ENCODE measurements at places on chromosomes 3 and 15.
A peak's percentile ranks its signal among the peaks of the same experiment; 100 is the strongest.

GRCh38 chr3:127389913-127390312, 102.1 kb upstream of the PRR20G start:
- DNase-seq, result no peak

GRCh38 chr15:65663521-65663920, 41.8 kb downstream of the SLC24A1 start:
- DNase-seq, result no peak

DNA sequence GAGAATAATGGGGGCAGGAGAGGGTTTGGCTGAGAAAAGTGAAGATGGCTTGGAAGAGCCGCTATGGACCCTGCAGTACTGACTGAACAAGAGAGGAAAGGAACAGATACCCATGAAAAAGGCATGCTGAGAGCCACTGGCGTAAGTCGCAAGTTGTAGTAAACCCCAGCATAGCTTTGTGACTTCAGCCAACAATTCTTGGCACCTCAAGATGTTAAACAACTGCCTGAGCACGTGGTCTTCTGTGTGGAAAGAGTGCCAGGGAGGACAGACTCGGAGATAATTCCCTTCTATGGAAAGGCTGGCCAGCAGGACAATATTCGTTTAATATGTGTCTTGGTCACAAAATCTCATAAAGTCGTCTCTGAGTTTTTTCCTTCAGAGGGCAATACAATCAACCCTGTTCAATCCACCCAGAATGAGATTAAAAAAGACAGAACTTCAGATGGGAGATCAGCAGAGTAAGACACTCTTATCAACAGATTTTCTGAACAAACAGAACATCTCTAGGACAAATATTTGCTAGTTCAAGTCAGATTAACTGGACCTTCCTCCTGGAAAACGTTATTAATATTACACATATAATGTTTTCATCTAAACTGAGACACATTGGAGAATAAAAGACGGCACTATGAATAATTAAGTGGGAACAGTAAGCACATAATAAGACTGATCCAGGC, 49.2 kb downstream of the NEK10 start:
- DNase-seq, result no peak

DNA sequence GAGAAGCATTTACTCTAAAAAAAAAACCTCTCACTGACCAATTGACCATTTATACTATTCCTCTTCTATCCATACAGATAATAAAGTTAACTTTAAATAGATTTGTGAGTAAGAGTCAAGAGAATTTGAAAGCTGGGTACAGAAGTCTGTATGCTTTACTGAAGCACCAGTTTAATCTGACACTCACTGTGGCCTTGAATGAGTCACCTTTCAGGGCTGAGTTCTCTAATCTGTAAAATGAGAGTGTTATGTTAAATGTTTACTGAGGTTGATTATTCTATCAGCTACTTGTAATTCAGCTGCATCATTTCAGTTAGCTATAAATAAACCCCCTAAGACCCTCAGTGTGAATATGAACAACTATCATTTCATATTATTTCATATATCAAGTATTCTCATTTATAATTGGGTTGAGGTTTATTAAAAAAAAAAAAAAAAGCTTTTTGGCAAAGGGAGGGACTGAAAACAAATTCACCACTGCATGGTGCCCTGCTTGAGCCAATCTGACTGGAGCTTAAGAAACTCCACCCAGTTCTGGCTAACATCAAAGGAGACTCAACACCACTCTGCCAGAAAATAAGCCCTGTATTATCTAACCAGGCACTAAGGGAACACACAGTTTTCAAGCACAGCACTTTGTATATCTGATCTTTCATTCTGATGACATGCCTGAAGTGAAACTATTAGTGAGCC, 2.8 kb downstream of the MAP4 start:
- DNase-seq, result peak; percentile 26

- no peak for DNase-seq
These were observed 119.3 kb upstream of the SLC7A14 start for GRCh38 chr3:170705131-170705530.

- DNase-seq, result peak; percentile 45
These were observed 334.8 kb downstream of the ERC2 start for GRCh38 chr3:56133423-56133822.

DNA sequence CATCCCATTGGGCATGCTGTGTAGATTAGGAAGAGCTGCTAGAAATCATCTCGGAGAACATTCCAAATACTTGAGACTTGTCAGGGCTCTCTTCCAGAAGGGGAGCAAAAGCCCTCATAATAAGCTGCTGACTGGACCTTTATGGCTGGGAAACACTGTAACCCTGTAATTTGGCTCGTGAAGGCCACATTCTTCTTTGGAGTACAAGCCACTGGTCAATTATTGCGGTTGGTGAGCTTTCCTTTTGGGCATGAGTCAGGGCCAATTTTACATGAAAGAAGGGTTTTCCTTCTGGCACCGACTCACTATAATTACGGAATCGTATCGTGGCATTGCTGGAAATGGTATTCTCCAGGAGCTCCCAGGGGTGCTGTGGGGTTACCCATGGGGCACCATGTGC, 434.5 kb upstream of the RGMA start:
- DNase-seq, result peak; percentile 25

GRCh38 chr3:127172211-127172610, 20.7 kb upstream of the PRR23E start:
- no peak for DNase-seq

GRCh38 chr3:188177721-188178120, 23.8 kb downstream of the LPP start:
- no peak for DNase-seq

DNA sequence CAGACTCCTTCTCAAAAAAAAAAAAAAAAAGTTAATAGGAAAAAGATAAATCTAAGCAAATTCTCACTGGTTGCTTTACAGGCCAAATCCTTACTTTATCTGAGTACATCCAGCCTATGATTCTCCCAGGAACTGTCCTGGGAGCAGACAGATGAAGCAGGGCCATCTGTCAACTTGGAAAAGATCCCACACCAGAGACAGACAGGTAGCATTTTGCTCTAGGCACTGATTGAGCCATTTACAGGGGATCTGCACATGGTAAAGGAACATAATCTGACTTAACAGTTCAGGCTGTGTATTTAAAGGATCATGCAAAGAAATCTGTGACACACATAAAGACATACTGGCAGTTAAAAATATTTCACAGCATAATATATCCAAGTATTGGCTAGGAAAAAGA, 1006.5 kb downstream of the TBL1XR1 start:
- DNase-seq, result no peak

- DNase-seq, result no peak
These were observed 50.3 kb upstream of the SEC13 start for GRCh38 chr3:10371167-10371566.

DNA sequence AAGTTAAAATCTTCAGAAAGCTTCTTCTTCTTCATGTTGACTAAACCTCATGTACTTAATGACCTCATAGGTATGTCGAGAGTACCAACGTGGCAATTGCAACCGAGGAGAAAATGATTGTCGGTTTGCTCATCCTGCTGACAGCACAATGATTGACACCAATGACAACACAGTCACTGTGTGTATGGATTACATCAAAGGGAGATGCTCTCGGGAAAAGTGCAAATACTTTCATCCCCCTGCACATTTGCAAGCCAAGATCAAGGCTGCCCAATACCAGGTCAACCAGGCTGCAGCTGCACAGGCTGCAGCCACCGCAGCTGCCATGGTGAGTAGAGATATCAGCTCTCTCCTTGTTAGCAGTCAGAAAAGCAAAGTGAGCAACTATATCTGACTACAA, 176.5 kb downstream of the MBNL1 start:
- DNase-seq, result no peak

GRCh38 chr3:172204716-172205115, 165.3 kb downstream of the FNDC3B start:
- DNase-seq, result no peak

GRCh38 chr3:78736863-78737262, 1030.9 kb downstream of the ROBO1 start:
- DNase-seq, result no peak

GRCh38 chr3:107855710-107856109, 235.1 kb downstream of the CD47 start:
- no peak for DNase-seq

DNA sequence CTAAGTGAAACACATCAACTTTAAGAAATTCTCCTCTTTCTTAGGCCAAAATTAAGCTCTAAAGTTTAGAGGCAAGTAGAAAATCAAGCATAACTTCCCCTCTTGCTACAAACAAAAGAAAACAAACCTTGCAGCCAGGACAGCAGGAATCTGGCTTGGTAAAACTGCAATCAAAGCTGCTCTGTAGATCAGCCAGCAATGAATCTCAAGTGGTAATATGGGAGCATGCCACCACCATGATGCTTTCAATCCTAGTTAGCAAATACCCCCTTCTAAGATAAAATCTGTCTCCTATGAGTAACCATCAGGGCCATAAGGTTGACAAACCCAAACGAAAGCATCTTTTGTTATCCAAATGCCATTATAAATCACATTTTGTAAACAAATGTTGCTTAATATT, 208.3 kb upstream of the PLSCR5 start:
- no peak for DNase-seq

DNA sequence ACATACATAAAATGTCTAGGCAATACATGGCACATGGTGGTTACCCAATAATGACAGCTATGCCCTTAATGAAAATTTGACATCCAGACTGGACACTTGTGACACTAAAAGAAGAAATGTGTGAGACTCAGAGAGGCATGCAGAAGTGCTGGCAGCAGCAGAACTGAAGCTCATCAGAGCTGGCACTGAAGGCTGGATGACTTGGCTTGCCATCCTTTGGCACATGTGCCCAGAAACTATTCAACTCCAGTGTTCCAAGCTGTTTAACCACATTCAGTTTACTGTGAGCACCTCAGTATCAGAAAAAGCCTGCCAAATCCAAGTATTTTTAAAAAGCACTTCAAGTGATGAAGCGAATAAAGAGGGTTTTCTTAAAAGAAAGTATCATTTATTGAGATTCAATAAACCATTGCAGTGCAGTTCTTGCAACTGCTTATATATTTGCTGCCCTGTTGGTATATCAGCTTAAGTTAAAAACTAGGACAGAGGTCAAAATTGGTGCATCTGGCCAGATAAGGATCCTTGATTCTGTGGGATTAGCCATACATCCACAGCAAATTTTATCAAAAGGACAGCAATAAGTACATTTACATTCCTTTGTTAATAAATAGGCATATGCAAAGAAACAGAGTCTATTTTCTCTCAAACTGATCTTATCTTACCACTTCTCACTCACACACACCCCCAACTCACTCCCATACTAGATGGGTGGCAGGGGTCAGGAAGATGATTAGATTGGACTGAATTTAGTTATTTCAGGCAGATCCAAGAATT, 15.8 kb downstream of the IGSF11 start:
- no peak for DNase-seq

- no peak for DNase-seq
These were observed 953.4 kb downstream of the AGBL1 start for GRCh38 chr15:87033056-87033455.

DNA sequence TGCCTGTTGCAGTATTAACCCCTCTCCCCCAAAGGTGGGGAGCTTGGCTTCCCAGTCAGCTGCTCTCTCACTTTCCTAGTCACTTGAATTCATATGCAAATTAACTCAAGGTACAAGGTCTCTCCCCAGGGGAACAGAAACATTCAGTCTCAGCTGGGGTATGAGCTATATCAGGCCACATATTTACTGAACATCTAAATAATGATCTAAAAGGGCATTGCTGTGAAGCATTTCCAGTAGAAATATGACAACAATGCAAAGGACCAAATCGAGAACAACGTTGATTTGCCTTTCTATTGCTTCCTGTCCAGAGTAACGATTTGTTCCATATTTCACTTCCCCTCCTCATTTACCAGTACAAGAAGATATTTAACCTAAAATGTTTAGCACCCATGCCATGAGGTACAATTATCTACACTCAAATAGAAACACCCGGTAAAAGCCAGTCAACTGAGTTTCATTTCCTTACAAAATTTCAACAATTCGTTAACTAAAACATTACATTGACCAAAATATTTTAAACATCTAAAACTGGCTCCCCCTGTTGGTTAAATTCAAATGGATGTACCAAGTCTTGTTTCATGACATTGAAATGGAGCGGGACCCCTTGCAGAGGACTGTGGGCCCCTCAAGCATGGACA, 36.5 kb upstream of the KLHL6 start:
- DNase-seq, result no peak

- no peak for DNase-seq
These were observed 20.5 kb downstream of the ZNF609 start for GRCh38 chr15:64480891-64481290.

DNA sequence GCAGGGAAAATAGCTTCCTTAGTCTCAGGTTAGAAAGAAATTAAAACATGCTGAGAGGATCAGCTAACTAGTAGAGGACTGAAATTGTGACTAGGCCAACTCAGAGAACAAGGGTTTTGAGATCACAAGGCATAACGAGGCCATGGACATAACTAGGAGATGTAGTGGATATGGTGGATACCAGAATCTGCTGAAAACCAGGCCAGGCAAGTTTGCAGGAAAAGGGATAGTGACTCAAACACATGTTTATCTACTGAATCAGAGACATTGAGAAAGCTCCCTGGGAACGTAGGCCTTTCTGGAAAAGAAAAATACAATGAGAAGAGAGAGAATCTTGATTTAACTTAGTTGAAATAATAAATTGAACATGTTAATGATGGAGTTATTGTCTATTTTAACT, 326.5 kb upstream of the GBE1 start:
- peak; percentile 68 for DNase-seq

DNA sequence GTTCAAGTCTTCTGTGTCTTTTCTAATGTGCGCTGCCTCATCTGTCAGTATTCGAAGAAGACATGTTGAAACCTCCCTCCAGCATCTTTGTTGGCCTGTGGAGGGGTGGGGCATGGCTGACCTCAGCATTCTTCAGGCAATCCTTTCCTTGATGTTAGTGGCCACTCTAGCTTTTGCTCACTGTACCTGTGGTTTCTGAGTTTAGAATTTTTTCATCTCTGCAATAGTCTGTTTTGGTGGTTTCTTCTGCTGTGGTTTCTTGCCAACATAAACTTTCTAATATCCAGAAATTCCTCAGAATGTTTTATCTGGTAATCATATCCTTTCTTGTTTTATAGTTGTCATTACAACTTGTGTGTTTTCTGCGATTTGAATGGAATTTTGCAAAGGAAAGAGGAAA, 251.3 kb upstream of the NR2E3 start:
- peak; percentile 63 for DNase-seq

DNA sequence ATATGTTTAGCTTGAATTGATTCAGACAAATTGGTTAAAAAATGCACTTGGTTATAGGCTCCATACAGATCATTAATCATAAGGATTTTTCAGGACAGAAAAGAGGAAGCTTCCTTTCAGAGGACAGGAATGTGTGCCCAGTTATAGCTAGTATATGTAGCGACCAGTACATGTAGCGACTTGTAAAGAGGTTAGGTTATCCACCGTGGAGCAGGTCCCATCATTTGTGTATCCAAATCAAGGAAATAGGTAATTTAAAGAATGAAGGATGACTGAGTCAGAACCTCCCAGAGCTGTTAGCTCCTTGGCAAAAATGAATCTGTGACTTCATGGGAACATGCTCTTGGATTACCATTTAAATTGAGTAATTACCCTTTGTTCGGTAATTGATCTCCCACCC, 15.8 kb upstream of the P2RY12 start:
- DNase-seq, result no peak

Measured in fibroblast of skin of left biceps (primary cell).